Activated CD4-positive, alpha-beta T cell treated with anti-CD3 and anti-CD28 coated beads for 24 hours (primary cell): ENCODE measurements at places on chromosomes 3 and 15.
A peak's percentile ranks its signal among the peaks of the same experiment; 100 is the strongest.

GRCh38 chr3:14358426-14359211 lies 43.8 kb upstream of the SLC6A6 start:
- no peak for DNase-seq

GRCh38 chr3:46406788-46407611 lies at the start of the genes CCR5AS and CCRL2:
Gene CCR5AS (minus strand): TSS chr3:46407066.
Gene CCRL2 (plus strand): TSS chr3:46407259. CDS start chr3:46408080, 821 bp downstream.
- peak; percentile 9 for DNase-seq

- no peak for DNase-seq
Observed at GRCh38 chr15:68354923-68355322, 77.0 kb downstream of the ITGA11 start.

- DNase-seq: no peak
Observed at GRCh38 chr3:17581421-17582080, 160.9 kb downstream of the TBC1D5 start.

- DNase-seq: no peak
Observed at GRCh38 chr3:171194965-171195364, 168.4 kb upstream of the SLC2A2 start.

- no peak for DNase-seq
Observed at GRCh38 chr3:128971421-128972100, 22.3 kb downstream of the CFAP92 start.

DNA sequence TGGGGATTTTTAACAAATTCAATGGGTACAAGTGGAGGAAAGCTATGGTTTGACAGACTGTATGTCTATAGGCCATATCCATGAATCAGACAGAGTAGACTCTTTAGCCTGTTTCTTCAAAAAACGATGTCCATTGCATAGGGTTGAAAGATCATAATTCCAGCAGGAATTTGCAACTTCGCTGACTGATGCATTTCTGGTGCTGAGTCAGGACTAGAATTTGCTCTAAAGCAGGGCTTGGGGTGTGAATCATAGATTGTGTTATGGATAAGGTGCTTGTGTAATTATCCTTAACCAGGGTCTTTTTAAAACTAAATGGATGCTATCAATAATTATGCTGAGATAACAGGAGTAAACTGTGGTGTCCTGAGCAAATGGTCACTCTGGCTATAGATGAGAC lies 200.4 kb upstream of the TBC1D5 start:
- DNase-seq: no peak

- no peak for DNase-seq
Observed at GRCh38 chr3:71599416-71599815, 15.9 kb upstream of the FOXP1 start.
